Fibroblast of the conjunctiva (primary cell): ENCODE measurements at places on chromosomes 1 and 21.

DNA sequence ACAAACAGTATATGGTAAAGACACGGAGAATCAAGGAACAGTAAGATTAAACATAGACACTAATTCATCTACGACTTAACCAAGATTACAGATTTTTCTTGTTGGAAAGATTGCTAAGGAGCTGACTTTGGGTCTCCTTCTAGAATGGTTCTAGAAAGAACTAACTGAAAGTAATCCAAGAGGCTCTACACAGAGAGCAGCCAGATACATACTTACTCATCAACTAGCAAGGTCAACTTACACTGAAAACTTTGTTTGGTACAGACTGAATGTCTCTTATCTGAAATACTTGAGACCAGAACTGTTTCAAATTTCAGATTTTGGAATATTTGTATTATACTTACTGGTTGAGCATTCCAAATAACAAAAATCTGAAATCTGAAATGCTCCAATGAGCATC lies 5.8 kb downstream of the C21orf91 start:
- DNase-seq, result no peak

GRCh38 chr1:22290611-22291010 lies 147.7 kb upstream of the WNT4 start:
- no peak for DNase-seq

- DNase-seq, result no peak
Measured at GRCh38 chr1:14733048-14733778, 134.7 kb downstream of the KAZN start.

- DNase-seq, result no peak
Measured at GRCh38 chr1:180080439-180080838, 74.2 kb upstream of the QSOX1 start.

DNA sequence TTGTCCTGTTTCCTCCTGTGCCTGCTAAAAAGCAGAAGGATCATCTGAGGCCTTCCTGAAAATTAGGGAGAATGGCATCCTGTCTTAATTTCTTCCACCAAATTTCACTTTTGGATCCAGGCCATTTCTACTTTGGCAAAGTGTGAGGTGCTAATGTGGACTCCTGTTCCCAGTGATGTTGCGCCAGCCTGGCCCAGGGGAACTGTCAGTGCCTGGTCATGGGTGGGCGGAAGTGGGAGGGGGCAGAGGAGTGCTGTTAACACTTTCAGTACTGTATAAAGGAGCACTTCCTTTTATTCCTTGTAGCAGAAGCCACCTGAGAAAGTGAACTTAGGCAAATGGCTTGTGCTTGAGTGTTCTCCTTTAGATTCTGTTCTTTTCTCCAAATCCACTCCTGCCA lies 19.9 kb downstream of the ELAPOR1 start:
- no peak for DNase-seq

DNA sequence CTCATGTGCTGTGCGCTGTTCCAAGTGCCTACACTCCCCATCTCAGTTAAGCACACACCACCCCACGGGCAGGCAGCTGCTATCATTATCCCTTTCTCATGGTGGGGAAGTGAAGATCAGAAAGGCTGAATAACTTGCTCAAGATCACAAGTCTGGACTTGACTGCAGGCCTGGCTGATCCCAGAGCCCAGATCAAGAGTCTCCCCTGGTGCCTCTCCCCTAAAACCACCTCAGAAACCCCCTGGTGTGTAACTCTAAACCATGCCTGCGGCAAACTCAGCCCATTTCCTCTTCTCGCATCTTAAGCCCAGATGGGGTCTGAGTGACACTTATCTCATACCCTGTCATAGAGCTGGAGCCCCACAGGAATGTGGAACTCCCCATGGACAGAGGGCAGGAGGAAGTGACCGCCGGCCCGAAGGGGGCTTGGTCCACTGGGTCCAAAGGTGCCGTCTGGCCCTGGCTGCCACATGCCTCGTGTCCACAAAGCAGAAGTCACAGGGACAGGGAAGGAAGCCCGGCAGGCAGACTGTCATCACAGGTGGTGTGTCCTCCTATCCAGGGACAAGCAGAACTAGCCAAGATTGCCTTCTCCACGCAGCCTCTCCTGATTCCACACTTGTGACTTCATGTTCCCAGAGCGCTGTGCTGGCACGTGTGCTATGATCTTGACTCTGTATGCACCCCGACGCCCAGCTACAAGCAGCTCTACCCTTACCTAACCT lies 92.1 kb downstream of the SYF2 start:
- DNase-seq, result no peak
